ENCODE measurements at places on chromosomes 11 and 22.

DNA sequence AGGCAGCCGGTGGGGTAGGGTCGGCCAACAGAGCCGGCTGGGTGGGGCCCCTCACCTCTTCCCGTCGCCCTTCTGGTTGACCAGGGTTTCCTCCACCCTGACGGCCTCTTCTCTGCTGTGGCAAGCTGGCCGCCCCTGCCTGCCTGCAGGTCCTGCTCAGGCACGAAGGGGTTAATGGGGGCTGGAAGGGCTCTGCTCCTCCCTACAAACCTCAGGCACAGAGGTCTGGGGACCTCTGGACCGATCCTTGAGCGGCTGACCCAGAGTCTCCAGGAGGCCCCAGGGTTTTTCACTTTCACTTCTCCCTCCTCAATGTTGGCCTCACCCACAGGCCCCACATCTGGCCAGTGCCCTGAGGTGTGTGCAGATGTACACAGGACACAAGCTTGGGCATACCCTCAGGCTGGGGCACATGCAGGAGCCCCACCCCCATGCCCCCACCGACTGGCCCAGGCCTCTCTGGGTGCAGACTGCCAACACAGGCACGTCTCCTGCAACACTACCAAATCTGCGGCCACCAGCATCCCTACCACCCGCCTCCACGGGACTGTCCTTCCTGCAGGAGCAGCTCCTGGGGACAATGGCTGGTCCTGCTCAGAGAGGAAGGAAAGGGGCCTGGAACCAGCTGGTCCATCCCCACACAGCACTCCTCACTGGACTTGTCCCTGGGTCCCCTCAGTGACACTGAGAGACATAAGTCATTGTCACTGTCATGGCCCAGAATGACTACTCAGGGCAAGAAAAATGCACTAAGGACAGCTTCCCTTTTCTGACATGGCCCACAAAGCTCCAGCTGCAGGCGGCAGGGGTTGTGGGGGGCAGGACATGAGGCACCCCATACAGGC, 3.2 kb upstream of the TBX1 start:
- no peak for DNase-seq

DNA sequence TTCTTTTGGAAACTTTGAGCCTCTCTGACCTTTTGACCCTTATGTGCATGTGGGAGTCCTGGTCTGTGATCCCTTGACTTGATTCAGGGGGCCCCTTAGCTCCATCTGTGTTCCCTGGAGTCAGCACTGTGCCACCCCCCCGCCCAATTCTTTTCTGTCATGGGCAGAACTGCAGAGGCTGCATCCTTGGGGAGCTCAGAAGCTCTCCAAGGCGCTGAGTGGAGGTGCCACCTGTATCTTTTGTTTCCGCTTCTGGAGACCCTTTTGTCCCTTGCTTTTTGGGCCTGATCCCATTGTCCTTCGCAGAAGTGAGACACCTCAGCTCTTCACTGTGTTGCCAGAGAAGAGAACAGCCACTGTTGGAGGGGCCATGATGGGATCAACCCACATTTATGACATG, 2.4 kb upstream of the PACS1 start:
- no peak for DNase-seq

DNA sequence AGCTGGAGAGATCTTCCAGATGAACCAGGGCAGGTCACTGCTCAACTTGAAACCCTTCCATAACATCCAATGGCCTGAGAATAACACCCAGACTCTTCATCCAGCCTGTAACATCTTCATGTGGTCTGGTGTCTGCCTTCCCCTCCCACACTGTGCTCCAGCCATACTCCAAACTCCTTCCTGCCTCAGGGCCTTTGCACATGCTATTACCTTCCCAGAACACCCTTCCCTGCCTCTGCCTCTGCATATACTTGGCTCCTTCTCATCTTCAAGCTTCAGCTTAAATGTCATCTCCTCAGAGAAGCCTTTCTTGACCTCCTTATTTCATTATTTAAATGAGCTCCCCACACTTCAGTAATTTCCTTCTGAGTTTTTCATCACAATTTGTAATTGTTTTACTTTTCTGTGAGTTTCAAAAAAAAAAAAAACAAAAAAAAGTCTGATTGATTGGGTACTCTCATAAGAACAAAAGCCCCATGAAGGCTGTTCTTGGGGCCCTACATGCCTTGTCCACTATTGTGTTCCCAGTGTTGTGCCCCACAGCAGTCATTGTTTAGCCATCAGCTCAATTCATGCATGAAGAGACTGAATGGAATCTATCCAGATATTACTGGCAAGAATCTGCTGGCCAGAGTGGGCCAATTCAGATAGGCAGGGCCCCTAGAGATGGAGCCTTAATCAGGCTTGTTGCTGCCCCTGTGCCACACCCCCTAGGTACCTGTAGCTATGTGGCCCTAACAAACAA, 22.1 kb downstream of the LMO1 start:
- no peak for DNase-seq

- DNase-seq = no peak
These were observed 36.4 kb upstream of the PPP6R3 start for GRCh38 chr11:68424101-68424632.

DNA sequence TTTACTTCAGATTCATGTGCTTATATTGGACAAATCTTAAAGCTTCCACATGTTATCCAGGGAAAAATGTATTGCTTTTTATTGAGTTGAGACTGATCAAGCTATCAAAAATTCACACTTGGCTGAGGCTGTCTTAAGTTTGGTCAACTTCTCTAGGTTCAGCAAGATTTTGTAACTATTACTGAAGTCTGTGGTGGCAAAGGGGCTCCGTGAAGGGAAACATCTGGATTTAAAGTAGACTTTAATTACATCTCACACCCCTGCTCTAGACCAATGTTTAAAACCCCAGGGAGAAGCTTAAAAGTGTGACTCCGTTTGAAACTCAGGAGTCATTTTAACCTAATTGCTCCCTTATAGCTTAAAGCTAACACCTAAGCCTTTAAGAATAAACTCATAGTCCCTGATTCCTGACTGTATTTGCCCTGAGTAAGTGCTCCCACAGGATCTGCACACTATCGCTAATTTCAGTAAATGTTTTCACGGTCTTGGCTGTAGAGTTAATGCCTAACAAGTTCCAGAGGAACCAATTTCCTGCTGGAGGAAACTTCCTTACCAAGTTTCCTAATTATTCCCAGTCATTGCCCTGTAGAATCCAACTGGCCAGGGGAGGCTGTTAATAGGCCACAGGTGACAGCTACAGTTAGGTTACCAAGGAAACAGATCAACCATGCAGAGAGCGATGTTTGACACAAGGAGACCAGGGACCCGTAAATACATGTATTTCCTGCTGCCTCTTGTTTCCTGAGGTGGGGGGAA, 40.5 kb downstream of the OR10A6 start:
- DNase-seq = no peak

- no peak for DNase-seq
These were observed 107.0 kb downstream of the KCNQ1OT1 start for GRCh38 chr11:2592559-2593392.

- peak; percentile 41 for DNase-seq
These were observed 37.4 kb downstream of the DUSP8 start for GRCh38 chr11:1534682-1535081.

DNA sequence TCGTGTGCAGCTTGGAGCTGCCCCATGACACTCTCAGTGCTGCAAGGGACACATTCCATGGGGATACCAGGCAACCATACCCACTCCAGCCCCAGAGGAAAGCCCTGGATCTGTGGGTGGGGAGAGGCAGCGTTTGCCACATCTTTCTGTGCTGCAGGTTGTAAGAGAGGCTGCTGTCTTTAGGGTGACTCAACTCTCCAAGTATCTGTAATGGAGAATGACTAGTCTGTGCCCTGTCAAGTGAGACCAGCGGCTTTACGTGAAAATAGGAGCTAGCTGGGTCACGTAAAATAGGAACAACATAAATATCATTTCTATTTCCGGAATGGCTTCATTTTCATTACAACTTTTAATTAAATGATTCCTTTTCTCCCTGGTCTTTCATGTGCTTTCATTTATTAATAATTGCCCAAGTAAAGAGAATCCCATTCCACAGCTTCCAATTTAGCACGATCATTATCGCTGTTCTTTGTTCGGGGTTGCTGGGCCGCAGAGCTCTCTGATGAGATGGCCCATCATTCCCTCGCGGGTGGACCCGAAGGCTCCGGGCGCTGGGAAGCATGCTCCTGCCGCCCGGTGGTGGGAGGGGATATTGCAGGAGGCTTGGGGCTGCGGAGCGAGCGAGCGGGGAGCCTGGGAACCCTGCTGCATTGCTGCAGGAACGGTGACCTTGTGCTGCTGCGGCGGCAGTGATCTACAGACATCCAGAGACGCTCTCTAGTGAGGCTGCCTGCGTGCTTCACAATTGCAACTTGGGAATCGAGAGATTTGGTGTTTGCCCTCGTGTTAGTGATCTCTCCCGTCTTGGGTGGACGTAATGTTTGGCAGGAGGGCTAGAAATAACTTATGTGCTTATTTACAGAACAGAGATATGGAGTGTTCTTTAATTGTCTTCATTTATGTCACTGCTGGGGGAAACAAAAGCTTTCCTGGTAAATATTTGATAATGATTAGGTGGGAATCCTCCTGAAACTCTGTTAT, 10.6 kb downstream of the SLC6A5 start:
- peak; percentile 75 for DNase-seq

- DNase-seq = no peak
These were observed 11.6 kb downstream of the SMIM38 start for GRCh38 chr11:69167130-69167915.

DNA sequence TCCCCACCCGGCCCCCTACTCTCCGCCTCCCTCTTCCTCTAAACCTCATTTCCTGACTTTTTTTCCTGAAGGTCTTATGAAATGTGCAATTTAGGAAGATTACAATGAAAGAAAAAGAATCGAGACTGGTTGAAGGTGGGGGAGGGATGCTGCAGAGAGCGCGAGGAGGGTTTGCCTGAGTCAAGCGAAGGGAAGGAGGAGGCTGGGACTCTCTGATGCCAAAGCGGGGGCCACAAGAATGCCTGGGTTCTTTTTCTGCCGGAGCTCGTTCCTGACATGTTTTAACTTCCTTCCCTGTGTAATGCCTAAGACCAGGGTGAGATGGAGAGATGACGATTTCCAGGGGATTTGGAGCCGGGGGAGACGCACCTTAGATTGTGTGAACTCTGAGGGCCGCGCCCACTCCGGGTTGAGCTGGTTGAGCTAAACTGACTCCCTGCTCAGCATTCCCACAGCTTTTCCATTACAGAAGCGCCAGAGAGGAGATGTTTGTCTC, 270.5 kb upstream of the SORL1-AS1 start:
- no peak for DNase-seq

DNA sequence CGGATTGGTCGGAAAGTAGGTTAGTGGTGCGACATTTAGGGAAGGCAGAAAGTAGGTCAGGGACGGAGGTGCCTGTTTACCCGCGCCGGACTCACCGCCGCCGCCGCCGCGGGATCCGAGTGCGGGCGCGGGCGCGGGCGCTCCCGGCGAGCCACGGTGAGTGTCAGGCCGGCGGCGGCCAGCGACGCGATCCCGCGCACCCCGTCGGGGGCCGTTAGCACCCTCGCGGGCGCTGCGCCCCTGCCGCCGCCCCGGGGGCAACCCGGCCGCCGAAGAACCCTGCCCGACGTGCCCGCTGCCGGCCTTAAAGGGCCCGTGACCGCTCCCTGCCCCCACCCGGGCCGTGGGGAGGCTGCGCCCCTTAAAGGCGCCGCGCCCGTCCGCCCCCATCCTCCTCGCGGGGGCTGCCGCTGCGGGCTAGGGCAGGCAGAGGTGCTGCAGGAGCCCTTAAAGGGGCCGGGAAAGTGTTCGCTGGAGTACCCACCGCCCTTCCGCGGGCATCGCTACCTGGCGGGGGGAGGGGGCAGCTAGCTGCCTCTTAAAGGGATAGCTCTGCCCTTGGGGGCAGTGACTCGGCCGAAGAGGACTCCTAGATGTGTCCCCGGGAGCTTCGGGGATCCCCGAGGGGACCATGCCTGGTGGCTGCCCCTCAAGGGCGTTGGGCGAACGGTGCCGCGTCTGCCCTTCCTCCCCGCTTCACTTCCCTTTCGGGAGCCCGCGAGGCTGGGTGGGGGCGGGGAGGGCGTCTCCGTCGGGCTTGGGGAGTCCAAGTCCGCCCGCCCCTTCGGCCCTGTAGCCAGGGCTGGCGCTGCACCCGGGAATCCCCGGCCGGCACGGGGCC, at the start of gene BMAL1:
TSS of gene BMAL1 (plus strand) at position 23 of the 841 bp plus-strand sequence. CDS start 76,519 bp downstream, outside the sequence.
- peak; percentile 20 for DNase-seq

DNA sequence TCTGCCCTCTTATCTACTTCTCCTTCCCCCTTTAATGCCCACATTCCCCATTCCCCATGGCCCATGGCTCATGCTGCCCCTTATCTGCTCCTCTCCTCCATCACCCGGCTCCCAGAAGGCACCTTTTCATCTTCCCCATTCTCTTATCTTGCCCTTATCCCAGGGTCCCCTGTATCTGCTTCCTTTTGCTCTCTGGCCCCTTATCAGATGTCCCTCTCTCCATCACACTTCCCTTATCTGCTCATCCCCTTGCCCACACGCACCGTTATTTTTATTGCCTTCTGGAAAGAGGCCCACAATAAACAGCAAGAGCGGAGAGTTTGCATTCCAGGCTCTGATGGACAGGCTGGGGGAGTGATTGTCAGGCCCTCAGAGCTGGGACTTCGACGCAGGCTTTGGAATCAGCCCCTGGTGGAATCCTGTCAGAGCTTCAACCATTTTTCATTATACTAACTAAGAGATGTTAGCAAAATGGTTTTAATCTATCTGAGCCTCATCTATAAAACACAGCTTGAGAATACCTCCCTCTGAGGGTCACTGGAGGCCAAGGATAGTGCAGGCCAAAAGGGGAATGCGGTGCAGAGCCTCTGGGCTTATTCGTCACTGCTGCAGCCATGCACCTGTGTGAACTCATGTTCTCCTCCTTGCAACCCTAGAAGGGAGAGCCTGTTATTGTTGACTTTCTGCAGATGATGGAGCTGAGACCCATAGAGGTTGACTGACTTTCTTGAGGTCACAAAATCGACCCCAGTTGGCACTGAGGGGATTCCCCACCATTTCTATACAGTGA, 37.0 kb upstream of the LRRC55 start:
- DNase-seq = no peak

- no peak for DNase-seq
These were observed 99.6 kb downstream of the CELSR1 start for GRCh38 chr22:46437671-46438440.

DNA sequence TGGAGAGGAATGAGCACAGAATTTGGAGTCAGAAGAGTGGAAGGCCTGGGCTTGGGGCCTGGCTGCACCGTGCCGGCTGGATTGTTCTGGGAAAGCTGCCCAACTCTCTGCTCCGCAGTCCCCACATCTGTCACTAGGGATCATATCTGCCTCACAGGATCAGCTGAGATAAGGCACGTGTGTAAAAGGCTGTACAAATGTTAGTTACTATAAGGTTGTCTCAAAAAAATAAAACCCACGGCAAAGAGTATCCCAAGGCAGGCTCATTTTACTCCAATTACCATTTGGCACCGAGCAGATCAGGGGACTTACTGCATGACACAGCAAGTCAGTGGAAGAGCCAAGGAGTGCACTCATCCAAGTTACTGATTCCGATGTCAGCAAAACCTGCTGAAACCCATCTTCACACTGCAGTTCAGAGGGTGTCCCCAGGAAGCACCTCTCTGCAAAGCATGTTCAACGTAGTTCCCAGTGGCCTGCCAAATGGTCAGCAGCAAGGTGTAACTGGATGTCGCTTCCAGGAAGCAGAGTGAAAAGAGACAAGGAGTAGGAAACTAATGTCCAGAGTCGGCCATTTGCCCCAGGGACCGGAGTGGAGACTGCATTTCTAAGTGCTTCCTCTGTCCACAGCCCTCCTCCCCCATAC, 18.1 kb upstream of the MRTFA start:
- DNase-seq = peak; percentile 14

- DNase-seq = no peak
These were observed 50.8 kb downstream of the BUD13 start for GRCh38 chr11:116721988-116722387.

Measured in RWPE1 (cell line).